ENCODE measurements at places on chromosomes 1 and 21. TPM values are rescaled to one million over a fixed set of nuclear protein-coding genes. Genes with fewer than 3 reads are reported as not detected.

WNT3A gene
- total RNA-seq, result 0.14 TPM

ZBTB8B gene
- not detected for total RNA-seq

SPRR5 gene
- total RNA-seq, result 0.71 TPM

PADI2 gene
- 3.9 TPM for total RNA-seq

S100B gene
- total RNA-seq, result not detected

C1orf232 gene
- total RNA-seq, result not detected

NUF2 gene
- 14.9 TPM for total RNA-seq

BMP8B gene
- total RNA-seq, result under 0.01 TPM

OPTC gene
- total RNA-seq, result not detected

SLC6A9 gene
- total RNA-seq, result 1.9 TPM

CFAP298 gene
- total RNA-seq, result 53.3 TPM

NTRK1 gene
- total RNA-seq, result not detected

AMY1C gene
- 1.4 TPM for total RNA-seq

PKNOX1 gene
- total RNA-seq, result 9.1 TPM

PPCS gene
- total RNA-seq, result 95.4 TPM

EPHA10 gene
- total RNA-seq, result 0.07 TPM

GCSAML gene
- not detected for total RNA-seq

C1QTNF12 gene
- total RNA-seq, result 1.1 TPM

PRELP gene
- not detected for total RNA-seq

MYBPH gene
- not detected for total RNA-seq

NUDT17 gene
- 2.5 TPM for total RNA-seq

LCE3E gene
- total RNA-seq, result 0.63 TPM

NBPF4 gene
- not detected for total RNA-seq

MPZ gene
- total RNA-seq, result 2.2 TPM

CDA gene
- 18.5 TPM for total RNA-seq

KRTAP10-10 gene
- total RNA-seq, result not detected

CELSR2 gene
- 41.3 TPM for total RNA-seq

OVAAL gene
- total RNA-seq, result not detected

KDM1A gene
- 105 TPM for total RNA-seq

ARMH1 gene
- not detected for total RNA-seq

SV2A gene
- 3.4 TPM for total RNA-seq

TMEM269 gene
- total RNA-seq, result 0.05 TPM

RNF115 gene
- 5.9 TPM for total RNA-seq

NT5C1A gene
- total RNA-seq, result not detected

FLAD1 gene
- total RNA-seq, result 42.0 TPM

NOS1AP gene
- 0.07 TPM for total RNA-seq

SPATA21 gene
- total RNA-seq, result not detected

ORC1 gene
- 15.3 TPM for total RNA-seq

LAMC1 gene
- 124 TPM for total RNA-seq

LCE1C gene
- not detected for total RNA-seq

FMO3 gene
- total RNA-seq, result not detected

GNPAT gene
- 30.7 TPM for total RNA-seq

CACHD1 gene
- total RNA-seq, result 2.2 TPM

CADM3 gene
- total RNA-seq, result not detected

COL11A1 gene
- total RNA-seq, result 0.07 TPM

GPR37L1 gene
- 0.07 TPM for total RNA-seq

ACKR1 gene
- not detected for total RNA-seq

PRR9 gene
- not detected for total RNA-seq

LCE3D gene
- total RNA-seq, result not detected

VWA5B1 gene
- total RNA-seq, result not detected
